ENCODE measurements at places on chromosomes 4 and X.

DNA sequence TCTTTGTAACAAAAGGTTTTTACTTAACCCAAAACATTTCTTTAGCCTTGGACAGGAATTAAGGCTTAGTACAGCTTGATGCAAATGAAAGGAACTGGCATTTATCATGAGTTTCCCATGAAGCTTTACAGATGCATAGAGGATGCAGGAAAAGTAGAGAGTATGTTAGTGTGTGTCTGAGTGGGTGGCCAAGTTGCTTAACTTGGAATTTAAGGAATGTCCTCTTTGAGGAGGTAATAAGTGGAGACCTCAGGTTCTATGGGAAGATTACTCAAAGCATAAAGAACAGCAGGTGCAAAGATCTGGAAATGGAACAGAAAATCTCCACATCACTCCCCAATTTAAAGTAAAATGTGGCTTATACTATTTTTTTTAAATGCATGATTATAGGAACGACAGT lies 457.9 kb downstream of the KCNIP4 start:
- H3K4me1 ChIP-seq = no peaks in the 10 kb centered on the region
- no peak for DNase-seq
- H3K36me3 ChIP-seq = no peaks in the 10 kb centered on the region
- no peak overlapping the region for H3K27ac ChIP-seq

DNA sequence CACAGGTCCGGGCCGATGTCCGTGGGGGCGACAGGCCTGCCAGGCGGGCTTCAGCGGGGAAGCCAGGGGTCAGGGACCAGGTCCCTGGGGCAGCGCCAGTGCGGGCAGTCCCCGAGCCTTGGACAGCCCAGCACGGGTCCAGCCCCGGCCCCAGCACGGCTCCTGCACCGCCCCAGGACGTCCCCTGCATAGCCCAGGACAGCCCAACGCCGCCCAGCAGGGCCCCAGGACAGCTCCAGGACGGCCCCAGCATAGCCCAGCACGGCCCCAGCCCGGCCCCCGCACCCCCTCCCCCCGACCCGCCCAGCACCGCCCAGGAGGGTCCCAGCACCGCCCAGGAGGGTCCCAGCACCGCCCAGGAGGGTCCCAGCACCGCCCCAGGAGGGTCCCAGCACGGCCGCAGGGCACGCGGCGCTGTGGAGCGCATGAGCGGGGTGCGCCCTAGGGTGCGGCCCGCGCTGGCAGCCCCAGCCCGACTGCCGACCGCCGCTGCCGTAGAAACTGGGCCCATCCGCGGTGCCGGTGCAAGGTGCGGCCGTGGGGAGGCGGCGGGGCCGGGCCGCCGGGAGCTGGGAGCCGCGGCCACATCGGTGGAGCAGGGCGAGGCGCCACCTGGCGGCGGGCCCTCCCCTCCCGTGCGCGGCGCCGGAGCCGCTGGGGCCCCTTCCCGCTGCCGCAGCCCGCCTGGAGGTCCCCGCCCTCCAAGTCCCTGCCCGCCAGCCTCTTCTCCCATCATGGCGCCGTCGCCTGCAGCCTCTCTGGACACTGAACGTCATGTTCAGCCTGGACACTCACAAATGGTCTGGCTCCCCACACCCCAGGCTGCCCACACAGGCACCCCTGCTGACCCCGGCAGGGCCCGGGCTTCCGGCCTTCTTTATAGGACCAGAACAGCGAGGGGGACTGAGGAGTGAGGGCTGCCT lies 106.8 kb upstream of the NKX1-1 start:
- H3K4me1 ChIP-seq = no peaks in the 10 kb centered on the region
- H3K36me3 ChIP-seq = no peaks in the 10 kb centered on the region
- H3K27ac ChIP-seq = no peak overlapping the region
- peaks cover 11% of the 10 kb centered on the region for H3K27me3 ChIP-seq
- no peak for DNase-seq
- no peak overlapping the region for H3K4me3 ChIP-seq

DNA sequence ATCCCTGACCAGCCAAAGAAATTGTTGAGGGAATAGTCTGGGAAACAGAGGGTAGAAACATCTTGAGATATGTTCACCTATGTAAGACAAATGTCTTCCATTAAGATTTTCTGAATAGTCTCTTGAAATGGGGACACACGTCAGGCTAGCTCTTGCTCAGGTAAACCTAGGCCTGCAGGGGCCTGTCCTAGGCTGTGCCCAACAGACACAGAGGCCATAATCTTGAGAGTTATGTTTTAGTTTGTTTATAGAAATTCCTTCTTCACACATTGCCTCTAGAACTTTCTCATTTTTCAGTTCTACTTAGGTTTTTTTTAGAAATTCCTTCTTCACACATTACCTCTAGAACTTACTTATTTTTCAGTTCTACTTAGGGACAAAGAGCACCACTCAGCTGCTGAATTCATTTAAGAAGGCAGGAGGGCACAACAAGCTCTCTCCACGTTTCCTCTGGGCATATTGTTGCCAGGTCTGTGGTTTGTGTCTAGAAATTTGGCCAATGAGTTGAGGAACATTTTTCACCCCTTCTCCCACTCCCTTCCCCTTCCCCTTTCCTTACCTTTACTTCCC lies 94.9 kb downstream of the ARHGAP24 start:
- no peak overlapping the region for H3K27ac ChIP-seq
- no peaks in the 10 kb centered on the region for H3K4me1 ChIP-seq
- no peak overlapping the region for H3K4me3 ChIP-seq
- H3K27me3 ChIP-seq = no peaks in the 10 kb centered on the region
- H3K36me3 ChIP-seq = no peaks in the 10 kb centered on the region

DNA sequence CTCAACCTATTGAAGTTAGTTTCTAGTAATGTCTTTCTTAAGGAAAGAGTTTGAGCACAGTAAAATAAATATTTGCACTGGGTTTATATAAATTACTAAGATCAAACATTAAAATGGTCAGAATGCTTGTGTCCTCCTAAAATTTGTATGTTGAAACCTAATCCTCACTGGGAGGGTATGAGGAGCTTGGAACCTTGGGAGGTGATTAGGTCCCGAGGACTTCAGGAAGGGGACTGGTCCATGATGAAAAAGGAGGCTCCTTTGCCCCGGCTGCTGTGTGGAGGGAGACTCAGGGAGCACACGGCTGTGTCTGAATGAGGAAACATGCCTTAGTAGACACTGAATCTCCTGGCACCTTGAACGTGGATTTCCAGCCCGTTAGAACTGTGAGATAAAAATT lies 221.9 kb downstream of the TENM3 start:
- no peak for DNase-seq
- H3K4me1 ChIP-seq = no peaks in the 10 kb centered on the region
- no peak overlapping the region for H3K27ac ChIP-seq
- H3K36me3 ChIP-seq = no peaks in the 10 kb centered on the region

- no peaks in the 10 kb centered on the region for H3K27me3 ChIP-seq
- no peak for DNase-seq
- no peaks in the 10 kb centered on the region for H3K4me1 ChIP-seq
- H3K27ac ChIP-seq = no peak overlapping the region
Observed at GRCh38 chrX:106144755-106145639, 23.1 kb upstream of the PWWP3B start.

GRCh38 chrX:134908356-134908755 lies 82.4 kb upstream of the SMIM10 start:
- no peaks in the 10 kb centered on the region for H3K27me3 ChIP-seq
- no peak for DNase-seq
- no peaks in the 10 kb centered on the region for H3K36me3 ChIP-seq
- H3K27ac ChIP-seq = no peak overlapping the region
- peaks cover 16% of the 10 kb centered on the region for H3K4me1 ChIP-seq

DNA sequence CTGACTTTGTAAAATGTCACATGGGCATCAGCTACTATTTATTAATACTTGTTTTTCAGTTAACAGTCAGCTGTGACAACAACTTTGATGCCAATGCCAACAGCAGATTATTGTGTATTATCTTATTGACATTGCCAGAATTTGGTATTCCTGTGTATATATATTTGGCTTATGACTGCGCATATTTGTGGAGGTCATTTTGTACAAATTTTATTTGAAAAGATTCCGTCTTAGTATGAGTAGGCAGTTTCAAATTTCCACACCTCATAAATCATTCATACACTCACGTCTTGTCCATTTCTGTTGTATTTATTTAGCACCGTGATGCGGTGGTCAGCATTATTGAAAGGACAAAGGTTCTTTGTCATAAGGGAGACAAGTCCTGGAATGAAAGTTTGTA lies 558.2 kb upstream of the NDST4 start:
- no peak overlapping the region for H3K4me3 ChIP-seq
- H3K36me3 ChIP-seq = no peaks in the 10 kb centered on the region
- DNase-seq = no peak

DNA sequence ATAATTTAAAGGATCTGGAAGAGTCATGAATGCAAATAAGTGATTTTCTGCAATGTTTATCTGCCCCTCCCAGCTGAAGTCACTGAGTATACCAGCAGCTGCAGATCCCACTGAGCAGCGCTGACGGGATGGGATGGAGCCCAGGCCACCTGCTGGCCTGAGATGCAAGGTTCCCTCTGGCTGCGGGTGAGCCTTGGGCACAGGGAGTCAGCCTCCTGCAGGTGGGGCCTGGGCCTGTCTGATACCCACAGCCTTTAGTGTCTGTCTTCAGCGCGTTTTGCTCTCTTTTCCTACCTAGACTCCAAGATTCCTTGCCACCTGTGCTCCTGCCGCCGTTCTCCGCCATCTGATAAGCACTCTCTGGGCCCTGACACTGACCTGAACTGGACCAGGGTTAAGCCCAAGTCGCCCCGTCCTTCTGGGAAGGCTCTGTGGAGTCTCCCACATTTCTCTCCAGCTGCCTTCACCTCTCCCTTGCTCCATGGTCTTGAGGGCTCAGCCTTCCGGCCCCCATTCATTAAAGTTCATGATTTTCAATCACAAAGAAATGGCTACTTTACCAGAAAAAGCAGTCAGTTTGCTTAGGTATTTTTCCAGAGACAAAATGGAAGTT lies 223.1 kb upstream of the FAT1 start:
- DNase-seq = no peak
- no peaks in the 10 kb centered on the region for H3K27me3 ChIP-seq
- H3K27ac ChIP-seq = no peak overlapping the region
- no peaks in the 10 kb centered on the region for H3K36me3 ChIP-seq

DNA sequence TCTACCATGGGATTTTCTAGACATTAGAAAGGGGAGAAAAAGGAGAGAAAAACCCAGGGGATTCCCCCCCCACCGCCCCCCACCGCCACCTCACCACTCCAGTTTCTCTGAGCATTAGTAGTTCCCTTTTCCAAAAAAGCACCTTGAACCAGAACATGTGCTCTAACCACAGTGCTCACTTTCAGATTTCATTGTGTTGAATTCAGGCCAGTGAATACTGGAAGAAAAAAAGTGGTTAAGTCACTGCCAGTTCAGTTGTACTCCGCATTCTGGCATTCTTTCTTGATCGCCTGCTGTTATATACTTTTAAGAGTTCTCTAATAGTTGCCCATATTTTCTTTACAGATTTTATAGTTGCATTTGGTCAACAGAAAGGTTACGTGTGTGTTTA lies 40.9 kb downstream of the JADE3 start:
- no peak overlapping the region for H3K4me3 ChIP-seq
- no peak overlapping the region for H3K27ac ChIP-seq
- DNase-seq = no peak
- H3K4me1 ChIP-seq = no peaks in the 10 kb centered on the region
- H3K36me3 ChIP-seq = no peaks in the 10 kb centered on the region
- no peaks in the 10 kb centered on the region for H3K27me3 ChIP-seq
